ENCODE measurements at places on chromosomes 12 and 14.

GRCh38 chr12:53963005-53963404 lies 8.3 kb downstream of the HOXC12 start:
- DNase-seq, result no peak

- no peak for DNase-seq
These were observed 133.0 kb downstream of the PAWR start for GRCh38 chr12:79557690-79558315.

GRCh38 chr12:128258866-128259555 lies 8.0 kb upstream of the TMEM132C start:
- DNase-seq, result no peak

DNA sequence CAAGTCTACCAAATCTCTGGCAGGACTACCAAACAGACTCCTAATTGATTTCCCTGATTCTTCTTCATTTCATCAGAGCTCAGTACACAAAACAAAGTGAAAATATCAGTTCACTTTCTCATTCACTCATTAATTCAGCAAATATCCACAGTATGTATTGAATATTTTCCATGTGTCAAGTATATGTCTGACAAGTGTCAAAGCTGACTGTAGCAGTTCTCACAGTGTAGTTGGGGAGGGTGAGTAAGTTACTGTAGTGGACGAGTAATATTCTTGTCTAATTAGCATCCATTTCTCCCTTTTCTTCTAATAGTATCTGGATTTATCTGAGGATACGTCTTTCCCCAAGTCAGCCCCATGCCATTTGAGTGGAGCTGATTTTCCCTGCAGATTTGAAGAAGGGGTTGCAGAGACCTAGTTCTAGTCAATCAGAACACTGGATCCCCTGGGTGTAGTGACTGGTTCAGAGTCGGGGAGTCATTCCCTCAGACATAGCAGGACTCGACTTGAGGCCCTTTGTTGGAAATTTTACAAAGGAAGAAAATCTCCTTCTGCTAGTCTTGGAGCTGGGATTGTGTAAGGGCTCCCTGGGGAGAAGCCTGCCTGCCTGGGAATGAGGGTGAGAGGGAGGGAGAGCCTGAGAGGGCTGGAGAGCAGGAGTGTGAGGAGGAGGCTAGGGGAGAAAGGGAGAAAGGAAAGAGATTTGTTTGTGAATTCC lies 51.4 kb downstream of the GRIP1 start:
- DNase-seq, result peak; percentile 7

DNA sequence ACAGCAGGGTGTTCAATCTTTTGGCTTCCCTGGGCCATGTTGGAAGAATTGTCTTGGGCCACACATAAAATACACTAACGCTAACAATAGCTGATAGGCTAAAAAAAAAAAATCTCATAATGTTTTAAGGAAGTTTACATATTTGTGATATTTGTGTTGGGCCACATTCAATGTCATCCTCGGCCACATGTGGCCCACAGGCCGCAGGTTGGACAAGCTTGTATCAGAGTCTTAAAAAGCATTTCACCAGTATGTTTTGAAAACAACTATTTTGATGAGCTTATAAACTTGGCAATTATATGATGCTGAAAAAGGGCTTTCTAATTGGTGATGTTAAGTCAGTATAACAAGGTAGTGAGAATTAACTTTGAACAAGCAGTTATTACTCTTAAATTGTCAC lies 78.9 kb downstream of the PIK3C2G start:
- no peak for DNase-seq

DNA sequence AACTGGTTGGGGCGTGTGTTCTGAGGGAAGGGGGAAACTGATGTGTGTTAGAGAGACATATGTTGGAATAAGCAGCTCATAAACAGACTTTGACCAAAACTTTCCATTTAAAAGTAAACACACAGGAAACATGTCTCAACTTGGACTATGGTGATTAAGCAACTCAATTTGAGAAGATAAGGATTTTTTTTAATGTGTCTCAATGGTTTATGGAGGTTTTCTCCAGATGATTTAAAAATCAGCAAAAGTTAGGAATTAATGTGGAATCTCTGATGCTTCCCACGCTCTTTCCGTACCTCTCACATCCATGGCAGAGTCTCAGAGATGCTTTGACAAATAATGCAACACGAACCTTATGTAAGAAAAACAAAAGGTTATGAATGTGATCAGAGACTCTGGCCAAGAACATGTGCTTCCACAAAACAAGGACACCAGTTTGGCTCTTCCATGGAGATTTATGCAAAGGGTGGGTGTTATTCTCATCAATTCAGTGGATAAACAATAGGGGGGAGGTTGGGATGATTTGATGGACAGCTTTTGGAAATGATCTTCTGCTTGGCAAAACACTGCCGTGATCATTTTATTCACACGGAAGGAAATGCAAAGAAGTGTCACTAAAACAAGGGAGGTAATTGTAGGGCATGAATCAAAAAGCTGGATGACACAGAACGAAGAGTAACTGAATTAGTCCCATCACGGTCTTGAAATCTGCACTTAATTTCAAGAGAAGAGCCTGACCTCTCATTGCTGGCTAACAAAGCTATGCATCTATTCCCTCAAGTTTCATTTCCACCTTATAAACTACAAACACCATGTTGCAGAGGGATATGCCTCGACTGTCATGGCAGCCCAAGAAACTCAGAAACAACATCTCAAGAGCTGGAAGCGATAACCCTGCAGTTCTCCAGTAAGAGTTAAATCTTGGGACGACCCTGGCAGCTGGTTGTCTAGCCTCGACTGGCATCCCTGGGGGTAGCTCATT lies 76.5 kb downstream of the FOXN3 start:
- peak; percentile 55 for DNase-seq

GRCh38 chr14:91925727-91926121 lies 21.8 kb downstream of the FBLN5 start:
- DNase-seq, result no peak

GRCh38 chr14:75435473-75435872 lies 7.7 kb downstream of the JDP2 start:
- DNase-seq, result no peak

GRCh38 chr14:29028973-29029582 lies 262.5 kb downstream of the FOXG1 start:
- no peak for DNase-seq

GRCh38 chr14:87049950-87050349 lies 943.0 kb downstream of the GALC start:
- DNase-seq, result peak; percentile 45

GRCh38 chr14:21476925-21477681 lies at the start of the genes RAB2B and TOX4:
Gene RAB2B, minus strand, starts transcription at chr14:21476959. Its CDS starts 87 bp downstream, at chr14:21476872.
Gene TOX4, plus strand, starts transcription at chr14:21477195. Its CDS starts 84 bp downstream, at chr14:21477279.
- peak; percentile 98 for DNase-seq

GRCh38 chr12:96193725-96194575 lies at the start of gene ELK3:
Gene ELK3, plus strand, starts transcription at chr12:96194375.
- DNase-seq, result peak; percentile 72

GRCh38 chr14:81161749-81162148 lies 59.0 kb downstream of the GTF2A1 start:
- DNase-seq, result no peak

- no peak for DNase-seq
These were observed 123.6 kb downstream of the PAWR start for GRCh38 chr12:79567175-79567563.

DNA sequence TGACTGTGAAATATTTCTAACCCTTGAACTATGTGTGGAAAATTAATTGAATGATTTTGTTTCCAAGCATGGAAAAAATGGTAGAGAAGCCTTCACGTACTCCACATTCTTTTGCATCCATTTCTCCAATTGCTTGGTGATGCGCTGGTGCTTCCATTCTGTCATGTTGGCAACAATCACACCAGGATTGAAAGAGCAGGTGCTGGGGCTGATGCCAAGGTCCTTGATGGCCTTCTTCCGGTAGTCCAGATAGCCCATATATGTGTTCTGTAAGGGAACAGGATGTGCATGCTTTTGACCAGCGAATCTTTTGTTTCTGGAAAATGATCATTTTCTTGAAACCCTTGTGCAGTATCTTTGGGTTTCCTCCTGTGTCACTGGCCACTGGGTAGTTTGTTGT lies 28.6 kb downstream of the TDG start:
- DNase-seq, result no peak

- peak; percentile 59 for DNase-seq
These were observed 133.5 kb upstream of the TMCC3 start for GRCh38 chr12:94783862-94784261.

DNA sequence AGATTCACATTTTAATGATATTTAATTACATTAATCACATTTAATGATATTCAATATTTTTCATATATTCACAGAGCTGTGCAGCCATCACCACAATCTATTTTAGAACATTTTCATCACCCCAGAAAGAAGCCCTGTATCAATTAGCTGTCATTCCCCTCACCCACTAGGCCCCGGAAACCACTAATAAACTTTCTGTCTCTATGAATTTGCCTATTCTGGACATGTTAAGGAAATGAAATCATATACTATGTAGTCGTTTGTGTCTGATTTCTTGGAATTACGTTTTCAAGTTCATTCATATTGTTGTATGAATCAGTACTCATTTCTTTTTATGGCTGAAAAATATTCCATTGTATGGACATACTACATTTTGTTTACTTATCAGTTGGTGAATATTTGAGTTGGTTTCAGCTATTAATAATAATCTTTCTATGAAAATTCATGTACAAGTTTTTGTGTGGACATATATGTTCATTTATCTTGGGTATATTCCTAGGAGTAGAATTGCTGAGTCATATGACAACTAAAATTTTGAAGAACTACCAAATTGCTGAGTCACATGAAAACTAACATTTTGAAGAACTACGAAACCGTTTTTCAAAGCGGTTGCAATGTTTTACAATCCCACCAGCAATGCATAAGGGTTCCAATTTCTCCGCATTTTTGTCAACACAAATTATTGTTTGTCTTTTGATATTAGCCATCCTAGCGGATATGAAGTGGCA lies 11.7 kb upstream of the OTOGL start:
- DNase-seq, result no peak

DNA sequence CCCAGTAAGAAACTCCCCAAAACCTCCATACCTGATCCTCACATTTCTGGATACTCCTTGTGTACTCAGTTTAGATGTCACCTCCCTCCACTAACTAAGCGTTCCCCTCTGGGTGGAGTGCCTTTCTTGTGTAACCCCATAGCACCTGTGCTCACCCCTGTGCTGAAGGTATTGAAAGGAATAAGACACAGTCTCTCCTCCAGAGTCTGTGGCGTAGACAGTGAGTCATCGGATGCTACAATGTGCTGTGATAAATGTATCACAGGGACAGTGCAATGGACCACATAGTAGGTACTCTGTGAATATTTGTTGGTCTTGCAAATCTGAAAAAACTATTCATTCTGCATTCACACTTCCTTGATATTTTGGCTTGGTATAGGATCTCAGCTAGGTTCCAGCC lies 30.8 kb downstream of the TSPAN9 start:
- no peak for DNase-seq
